Fibroblast of mammary gland (primary cell): ENCODE measurements at places on chromosomes 12 and 14.

- DNase-seq, result no peak
Observed at GRCh38 chr12:121781484-121781997, 11.9 kb downstream of the RHOF start.

- no peak for DNase-seq
Observed at GRCh38 chr14:61577506-61577931, 117.8 kb upstream of the HIF1A start.

DNA sequence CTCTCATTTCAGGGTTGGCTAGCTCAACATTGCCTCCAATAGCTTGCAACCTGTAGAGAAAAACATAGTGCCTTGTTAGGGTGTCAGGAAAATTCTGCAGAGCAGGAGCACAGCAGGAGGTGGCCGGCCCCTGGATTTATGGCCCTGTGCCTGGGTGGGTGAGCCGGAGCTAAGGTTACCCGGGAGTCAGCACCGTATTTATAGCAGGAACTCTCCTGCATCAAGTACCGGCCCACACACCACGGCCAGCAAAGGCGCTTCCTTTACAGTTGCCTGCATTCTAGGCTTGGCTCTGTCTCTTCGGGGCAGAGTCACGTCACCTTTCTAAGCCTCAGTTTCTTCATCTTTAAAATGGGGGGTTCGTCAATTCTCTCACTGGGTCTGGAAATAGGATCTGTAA is 52.8 kb upstream of the EML1 start:
- no peak for DNase-seq

DNA sequence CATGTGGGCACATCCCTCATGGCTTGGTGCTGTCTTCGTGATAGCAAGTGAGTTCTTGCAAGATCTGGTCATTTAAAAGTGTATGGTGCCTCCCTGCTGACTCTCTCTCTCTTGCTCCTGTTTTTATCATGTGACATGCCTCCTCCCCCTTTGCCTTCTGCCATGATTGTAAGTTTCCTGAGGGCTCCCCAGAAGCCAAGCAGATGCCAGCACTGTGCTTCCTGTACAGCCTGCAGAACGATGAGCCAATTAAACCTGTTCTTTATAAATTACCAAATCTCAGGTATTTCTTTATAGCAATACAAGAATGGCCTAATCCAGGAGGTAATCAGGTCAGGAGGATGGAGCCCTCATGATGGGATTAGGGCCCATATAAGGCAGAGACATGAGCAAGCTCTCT is 116.3 kb downstream of the DPF3 start:
- no peak for DNase-seq

GRCh38 chr14:104732931-104733681 is 9.1 kb downstream of the ADSS1 start:
- DNase-seq, result no peak

DNA sequence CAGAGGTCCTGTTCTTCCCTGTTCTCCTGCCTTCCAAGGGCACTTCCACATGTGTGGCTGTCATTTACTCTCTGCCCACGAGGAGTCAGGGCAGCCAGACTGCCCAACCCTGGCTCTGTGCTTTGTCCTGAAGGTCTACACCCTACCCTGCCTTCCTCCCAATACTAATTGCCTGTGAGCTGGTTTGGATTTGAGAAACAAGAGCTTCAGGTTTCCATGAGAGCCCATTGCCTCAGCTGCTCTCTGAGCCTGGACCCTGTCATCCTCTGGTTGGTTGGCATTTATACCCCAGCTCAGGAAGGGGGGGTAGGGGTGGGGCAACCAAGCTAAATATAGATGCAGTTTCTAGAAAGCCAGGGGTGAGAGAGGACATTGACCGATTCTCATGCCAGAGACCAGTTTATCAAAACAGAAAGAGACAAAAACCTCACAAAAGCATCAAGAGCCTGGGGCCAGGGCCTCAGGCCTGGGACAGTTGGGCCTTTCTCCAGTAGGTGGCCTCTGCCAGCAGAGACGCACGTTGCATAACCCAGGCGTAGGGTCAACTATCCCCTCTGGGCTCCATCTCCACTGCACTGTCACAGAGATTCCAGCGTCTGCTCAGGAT is 34.5 kb downstream of the VDR start:
- DNase-seq, result peak; percentile 39

GRCh38 chr14:105530285-105531087 is 4.1 kb downstream of the TMEM121 start:
- no peak for DNase-seq

GRCh38 chr12:126219139-126219538 is 1153.9 kb downstream of the AACS start:
- DNase-seq, result no peak

- DNase-seq, result peak; percentile 42
Observed at GRCh38 chr14:76456200-76456599, 80.3 kb downstream of the ESRRB start.

- no peak for DNase-seq
Observed at GRCh38 chr12:44626883-44627282, 249.2 kb downstream of the NELL2 start.

DNA sequence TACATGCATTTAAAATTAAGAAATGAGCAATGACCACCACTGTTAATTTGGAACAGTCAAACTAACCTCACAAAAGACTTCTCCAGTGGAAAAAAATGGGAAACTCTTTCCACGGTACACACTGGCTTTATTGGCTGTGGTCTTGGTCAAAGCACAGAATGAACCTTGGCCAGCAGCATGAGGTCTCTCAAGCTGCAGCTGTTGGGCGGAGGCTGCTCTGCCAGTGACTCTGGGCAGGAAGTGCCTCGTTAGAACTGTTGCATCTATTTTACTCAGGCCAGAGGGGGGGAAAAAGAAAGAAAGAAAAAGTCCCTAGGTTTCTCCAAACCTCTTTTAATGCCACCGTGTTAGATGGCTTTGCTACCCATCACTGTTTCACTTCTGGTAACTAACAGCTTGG is 279.8 kb upstream of the DIO2 start:
- DNase-seq, result peak; percentile 63

DNA sequence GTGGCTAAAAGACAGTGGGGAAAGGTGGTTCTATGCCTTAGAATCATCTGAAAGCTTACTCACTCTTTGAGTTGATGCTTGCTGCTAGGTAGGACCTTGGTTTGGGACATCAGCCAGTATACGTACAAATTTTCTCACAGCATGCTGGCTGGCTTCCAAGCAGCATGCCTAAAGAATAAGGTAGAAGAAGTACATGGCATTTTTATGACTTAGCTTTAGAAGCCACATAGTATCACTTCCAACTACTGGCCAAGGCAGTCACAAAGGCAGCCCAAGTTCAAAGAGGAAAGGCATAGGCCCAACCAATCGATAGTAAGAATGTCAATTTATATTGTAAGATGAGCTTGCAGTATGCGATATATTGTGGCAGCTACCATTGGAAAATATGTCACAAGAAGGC is 284.2 kb upstream of the CAND1 start:
- no peak for DNase-seq

GRCh38 chr12:47551426-47551851 is 154.4 kb downstream of the RPAP3 start:
- DNase-seq, result peak; percentile 53

GRCh38 chr12:117472983-117473382 is 111.6 kb upstream of the NOS1 start:
- no peak for DNase-seq

DNA sequence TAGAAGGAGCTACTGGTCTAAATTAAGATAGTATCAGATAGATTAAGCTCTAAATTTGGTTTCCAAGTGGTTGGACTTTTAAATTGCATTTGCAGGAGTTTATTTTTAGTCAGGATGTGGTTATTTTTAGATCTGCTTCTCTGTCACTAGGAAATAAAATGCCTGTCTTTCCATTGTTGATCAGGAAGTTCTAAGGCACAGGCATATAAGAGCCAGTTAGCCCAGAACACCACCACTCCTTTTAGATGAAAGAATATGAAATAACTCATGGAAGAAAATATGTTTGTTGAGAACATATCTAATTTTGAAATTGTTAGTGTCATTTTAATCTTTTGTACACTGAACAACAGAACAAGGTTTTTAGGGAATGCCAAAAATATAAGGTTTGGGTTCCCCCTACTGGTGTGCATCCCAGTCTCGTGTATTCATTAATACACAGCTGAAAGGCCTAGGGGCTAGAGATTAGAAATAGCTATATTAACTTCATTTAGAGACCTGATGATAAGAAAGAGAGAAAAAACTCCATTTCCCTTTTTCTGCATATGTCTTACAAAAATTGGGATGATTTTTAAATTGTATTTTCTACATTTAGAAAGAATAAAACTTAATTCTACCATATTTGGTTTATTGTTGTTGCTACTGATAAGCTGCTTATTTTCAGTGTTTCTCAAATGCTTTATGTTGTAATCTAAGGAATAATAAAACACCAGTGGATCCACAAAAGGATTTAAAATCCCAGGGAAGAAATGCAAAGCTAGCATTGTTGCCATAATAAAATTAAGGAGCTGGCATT is 67.2 kb downstream of the RIC8B start:
- peak; percentile 61 for DNase-seq

- no peak for DNase-seq
Observed at GRCh38 chr14:20470603-20470901, 1.3 kb downstream of the PNP start.

GRCh38 chr14:93031505-93032315 is 84.0 kb downstream of the ITPK1 start:
- DNase-seq, result no peak

- no peak for DNase-seq
Observed at GRCh38 chr14:86596024-86596423, 1066.1 kb downstream of the FLRT2 start.

- DNase-seq, result no peak
Observed at GRCh38 chr12:63021116-63021515, 86.2 kb upstream of the PPM1H start.

DNA sequence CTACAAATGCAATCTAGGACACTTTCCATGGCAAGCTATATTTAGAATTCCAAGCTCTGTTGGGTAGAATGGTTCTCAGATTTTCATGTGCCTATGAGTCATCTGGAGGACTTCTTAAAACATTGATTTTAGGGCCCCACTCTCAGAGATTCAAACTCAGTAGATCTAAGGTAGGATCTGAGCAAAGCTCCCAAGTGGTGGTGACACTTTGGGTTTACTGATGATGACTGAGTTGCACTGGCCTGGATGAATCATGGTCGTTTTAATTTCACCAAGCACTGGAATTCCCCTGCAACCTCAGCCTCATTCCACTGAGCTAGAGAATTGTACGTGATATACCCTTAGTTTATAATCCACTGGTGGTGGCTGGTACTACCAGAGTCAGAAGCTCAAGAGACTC is 86.5 kb downstream of the PPM1H start:
- DNase-seq, result peak; percentile 35

DNA sequence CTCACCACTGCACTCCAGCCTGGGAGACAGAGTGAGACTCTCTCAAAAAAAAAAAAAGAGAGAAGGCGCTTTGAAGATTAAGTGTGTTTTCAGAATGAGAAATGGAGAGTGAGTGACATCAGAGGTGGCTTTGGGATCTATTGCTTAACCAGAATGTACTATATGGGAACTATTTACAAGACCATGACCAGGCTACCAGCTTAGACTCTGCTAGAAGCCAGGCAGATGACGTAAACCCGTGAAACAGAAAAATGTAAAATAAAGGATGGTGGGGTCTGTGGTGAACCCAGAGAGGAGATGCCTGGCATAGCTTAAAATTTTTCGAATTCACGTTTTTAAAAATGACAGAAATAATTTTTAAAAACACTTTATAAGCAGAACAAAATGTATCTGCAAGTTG is 82.0 kb downstream of the IFT43 start:
- DNase-seq, result no peak

GRCh38 chr14:92768795-92769194 is 20.4 kb upstream of the LGMN start:
- DNase-seq, result no peak

DNA sequence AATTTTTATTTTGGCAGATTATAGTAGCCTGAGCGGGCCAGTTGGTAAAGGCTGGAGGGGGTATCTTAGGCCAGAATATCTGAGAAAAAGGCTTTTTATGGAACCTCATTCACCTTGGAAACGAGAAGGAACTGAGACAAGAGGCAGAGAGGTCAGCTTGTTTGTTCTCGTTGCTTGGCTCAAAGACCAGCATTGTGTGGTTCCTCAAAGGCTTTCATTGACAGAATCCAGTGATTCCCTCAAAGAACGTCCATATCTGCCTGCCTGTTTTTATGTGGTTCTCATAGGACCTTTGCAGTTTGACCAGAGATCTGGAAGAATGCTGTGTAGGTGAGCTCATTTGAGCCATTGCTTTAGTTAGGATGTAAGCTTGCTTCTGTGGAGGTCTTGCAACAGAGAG is 117.3 kb downstream of the CFAP54 start:
- no peak for DNase-seq

DNA sequence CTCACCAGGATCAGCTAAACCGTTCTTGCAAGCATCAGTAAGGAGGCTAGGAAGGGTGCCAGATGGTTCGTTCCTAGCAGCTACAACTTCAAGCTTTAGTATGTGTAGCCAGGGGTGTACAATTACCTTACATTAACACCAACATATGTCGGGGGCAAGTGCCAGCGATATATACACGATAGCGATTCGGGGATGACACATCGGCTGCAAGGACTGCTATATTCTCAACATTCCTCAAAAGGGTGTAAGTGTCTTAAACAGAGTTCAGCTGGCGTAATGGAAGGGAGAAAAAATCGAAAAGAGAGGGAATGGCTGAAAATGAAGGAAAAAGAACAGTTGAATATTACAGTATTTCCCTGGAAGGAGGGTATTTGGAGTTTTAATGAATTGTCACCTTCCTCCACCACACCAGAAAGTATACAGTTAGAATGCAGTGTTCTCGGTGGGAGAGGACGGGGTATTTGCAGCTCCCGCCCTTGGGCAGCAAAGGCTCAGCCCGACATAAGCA is 545 bp downstream of the LIMA1 start:
- peak; percentile 39 for DNase-seq

DNA sequence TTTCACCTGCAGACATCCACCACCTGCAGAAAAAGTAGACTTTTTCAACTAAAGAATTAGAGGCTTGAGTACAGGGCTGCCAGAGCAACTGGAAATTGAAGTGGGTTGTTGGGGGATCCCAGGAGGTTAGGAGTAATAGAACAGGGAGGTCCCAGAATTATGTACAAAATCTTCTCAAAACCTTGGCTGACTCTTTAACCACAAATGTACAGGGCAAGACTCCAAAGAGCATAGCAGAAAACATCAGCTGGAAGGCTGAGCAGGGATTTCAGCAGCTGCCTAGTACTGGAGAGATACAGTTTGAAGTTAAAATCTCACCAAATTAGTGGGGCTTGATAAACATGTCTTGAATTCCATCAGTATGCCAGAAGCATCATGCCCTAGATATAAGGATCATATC is 191.6 kb downstream of the CRADD start:
- DNase-seq, result peak; percentile 94

GRCh38 chr14:74257078-74257940 is 18.1 kb downstream of the VSX2 start:
- DNase-seq, result peak; percentile 16

GRCh38 chr12:85484387-85484786 is 204.4 kb downstream of the ALX1 start:
- DNase-seq, result no peak

- DNase-seq, result peak; percentile 87
Observed at GRCh38 chr12:121590476-121591143, 9.8 kb upstream of the KDM2B start.

DNA sequence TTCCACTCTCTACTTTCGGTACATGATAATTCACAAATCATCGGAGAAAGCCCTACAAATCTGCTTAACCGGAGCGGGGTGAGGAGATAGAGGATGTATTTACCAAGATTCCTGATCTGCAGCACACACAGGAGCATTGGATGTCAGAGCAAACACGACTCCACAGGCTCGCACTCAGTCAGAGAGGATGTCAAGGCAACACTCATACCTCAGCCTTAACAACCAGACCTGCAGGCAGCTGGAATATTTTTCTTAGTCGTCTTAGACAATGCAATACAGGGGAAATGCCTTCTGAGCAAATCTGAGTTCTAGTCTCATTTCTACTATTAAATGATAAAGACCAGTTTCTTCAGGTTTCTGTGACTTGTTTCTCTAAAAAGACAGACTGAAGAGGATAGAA is 159.3 kb upstream of the CPNE8 start:
- DNase-seq, result no peak
